Astrocyte (in vitro differentiated cells and primary cell): ENCODE measurements at places on chromosomes 2 and 18. TPM values are rescaled to one million over a fixed set of nuclear protein-coding genes. Genes with fewer than 3 reads are reported as not detected.

- DNase-seq = no peak
Measured at GRCh38 chr2:233693963-233694362, 1.3 kb downstream of the UGT1A6 start.

DNA sequence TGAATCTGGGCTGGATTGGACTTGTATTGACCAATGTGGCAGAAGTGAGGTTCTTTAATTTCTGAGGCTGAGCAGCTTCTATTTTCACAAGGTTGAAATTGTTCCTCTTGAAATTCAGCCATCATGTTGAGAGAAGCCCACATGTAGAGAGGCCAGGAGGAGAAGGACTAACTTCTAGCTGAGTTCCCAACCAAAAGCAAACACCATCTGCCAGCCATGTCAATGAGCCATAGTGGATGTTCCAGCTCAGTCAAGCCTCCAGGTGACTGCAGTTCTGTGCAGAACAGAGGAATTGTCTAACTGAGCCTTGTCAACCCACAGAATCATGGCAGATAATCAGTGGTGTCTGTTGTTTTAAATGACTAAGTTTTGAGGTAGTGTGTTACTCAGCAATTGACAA is 110.6 kb upstream of the ACVR1 start:
- no peak for DNase-seq

The KCNK3 gene
- 1.9 and 2.3 TPM in 2 replicates for total RNA-seq

The INHBB gene
- 7.1 and 19.8 TPM in 2 replicates for total RNA-seq
